HFF-Myc (cell line): ENCODE measurements at places on chromosomes 6 and 20.

DNA sequence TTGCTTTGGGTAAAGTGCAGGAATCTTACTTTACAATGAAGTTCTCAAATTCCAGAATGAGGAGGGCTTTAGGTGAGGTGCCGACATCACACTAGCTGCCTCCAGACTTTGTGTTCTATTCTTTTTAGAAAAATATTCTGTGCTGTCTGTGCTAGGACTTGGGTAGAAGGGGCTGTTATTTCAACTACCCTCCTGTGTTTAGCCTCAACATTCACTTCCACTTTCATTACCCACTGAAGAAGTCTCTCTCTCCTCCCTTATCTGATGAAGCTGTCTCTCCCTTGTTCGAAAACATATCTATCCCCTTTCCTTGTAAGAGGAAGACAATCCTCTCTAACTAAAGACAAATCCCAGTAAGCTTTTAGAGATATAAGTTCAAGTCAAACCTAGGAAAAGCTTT lies 25.0 kb upstream of the BRPF3 start:
- DNase-seq: no peak

DNA sequence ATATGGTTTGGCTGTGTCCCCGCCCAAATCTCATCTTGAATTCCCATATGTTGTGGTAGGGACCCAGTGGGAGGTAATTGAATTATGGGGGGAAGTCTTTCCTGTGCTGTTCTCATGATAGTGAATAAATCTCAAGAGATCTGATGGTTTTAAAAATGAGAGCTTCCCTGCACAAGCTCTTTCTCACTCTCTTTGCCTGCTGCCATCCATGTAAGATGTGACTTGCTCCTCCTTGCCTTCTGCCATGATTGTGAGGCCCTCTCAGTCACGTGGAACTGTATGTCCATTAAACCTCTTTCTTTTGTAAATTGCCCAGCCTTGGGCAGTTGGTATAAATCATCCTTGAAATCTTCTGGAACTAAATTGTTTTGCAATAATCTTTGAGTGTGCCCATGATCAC lies 31.9 kb upstream of the TBX18 start:
- DNase-seq: no peak

DNA sequence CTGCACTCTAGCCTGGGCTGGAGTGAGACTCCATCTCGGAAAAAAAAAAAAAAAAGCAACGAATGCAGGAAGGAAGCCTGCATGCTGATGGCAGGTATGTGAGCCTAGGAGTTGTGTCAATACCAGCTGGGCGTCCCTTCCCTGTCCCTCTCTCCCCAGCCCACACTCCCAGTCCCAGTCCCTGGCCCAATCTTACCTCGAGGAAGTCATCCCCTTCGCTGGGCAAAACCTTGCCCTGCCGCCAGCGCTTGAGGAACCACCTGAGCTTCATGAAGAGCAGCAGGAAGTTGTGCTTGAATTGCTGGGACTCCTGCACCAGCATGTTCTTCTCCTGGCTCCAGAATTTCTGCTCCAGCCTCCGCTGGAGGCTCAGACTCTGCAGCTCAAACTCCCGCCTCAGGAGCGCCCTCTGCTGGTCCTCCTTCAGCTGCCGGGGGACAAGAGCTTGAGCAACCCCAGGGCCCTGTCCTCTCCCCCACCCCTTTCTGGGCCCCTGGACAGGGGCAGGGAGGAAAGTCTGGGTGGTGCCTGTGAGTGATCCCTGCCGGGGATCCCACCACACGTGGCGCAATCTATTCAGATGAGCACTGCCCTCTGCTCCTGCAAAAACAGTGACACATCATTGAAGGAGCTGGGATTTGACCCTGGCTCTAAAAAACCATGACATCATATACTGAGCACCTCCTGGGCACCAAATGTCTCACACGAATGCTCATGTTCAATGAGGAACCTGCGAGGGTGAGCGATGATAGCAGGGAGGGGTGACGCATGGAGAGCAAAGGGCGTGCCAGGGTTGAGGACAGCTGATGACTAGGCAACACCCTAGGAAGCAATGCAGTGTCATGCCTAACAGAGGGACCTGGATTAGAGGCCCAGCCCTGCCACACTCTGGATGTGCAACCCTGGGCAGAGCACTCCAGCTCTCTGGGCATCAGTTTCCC lies 35.0 kb upstream of the DSN1 start:
- no peak for DNase-seq

DNA sequence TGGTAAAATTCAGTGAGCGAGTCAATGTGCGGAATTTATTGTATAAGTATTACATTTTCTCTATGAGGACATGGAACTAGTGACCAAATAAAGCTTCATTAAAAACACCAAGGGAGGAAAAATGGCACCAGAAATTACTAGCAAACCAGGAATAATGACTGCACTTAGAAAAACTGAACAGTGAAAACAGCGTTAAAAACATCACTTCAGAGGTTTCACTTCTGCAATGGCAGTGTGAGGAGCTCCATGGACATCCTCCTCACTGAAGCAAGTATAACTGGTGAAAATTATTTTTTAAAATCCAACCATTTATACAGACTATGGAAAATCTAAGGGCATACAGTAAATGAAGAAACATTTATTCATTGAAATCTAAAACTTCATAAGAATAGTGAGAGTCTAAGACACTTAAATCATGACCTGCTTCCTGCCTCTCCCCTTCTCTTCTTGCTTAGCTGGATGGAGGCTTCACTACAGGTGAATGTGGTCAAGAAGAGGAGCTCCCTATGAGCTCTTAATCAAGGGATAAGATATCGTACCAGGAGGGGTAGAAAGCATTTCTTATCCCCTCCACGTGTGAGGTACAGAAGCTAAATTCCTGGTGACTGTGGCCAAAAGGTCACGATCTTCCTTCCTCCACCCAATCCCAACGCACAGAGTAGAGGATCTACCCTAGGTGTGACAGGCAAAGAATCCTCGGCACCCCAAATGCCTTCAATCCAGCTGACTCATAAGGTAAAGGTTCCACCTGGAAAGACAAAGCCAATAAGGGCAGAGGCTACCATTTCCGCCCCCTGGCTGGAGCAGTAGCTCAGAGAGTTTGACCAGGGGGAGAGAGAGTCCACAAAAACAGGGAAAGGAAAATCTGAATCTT lies 12.3 kb upstream of the ASF1A start:
- no peak for DNase-seq

GRCh38 chr6:11978169-11978987 lies 33.7 kb upstream of the HIVEP1 start:
- DNase-seq: no peak

DNA sequence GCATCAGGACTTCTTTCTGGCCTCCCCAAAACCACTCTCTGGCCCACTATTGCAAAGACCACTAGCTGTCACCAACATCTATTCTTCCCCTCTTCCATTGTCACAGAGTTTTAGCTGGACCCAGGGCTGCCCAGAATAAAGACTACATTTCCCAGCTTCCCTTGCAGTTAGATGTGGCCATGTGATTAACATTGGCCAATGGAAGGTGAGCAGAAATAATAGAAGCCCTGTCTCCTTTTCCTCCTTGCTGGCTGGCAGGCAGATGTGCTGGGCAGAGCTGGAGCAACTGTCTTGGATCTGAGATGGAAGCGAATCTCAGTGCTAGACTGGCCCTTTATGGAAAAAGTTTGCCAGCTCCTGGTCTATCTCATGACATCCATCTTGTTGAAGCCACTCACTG lies 97.0 kb downstream of the KCNB1 start:
- DNase-seq: peak; percentile 17

- no peak for DNase-seq
Observed at GRCh38 chr6:149031201-149031858, 284.5 kb downstream of the UST start.

GRCh38 chr20:44722990-44723389 lies 7.8 kb downstream of the CCN5 start:
- DNase-seq: no peak

- no peak for DNase-seq
Observed at GRCh38 chr20:1274485-1275311, 8.6 kb downstream of the SNPH start.

GRCh38 chr20:62219101-62219991 lies 732 bp downstream of the HRH3 start:
- DNase-seq: no peak

- peak; percentile 29 for DNase-seq
Observed at GRCh38 chr6:73858376-73858775, 162.4 kb downstream of the CD109 start.

- no peak for DNase-seq
Observed at GRCh38 chr20:61189534-61189933, 62.5 kb upstream of the CDH4 start.

DNA sequence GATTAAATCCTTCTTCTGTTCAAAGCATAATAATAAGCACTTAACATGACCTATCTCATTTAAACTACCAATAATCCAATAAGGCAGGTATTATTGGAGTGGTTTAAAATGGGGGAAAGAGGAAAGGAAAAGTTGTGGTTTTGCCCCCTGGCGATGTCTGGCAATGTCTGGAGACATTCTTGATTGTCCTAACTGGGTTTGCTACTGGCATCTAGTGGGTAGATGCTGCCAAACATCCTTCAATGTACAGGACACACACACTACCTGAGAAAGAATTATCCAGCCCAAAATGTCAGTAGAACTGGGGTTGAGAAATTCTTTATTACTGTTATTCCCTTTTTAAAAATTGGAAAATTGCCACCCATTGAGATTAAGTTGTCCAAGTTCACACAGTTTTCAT lies 25.2 kb upstream of the SRSF6 start:
- no peak for DNase-seq

- no peak for DNase-seq
Observed at GRCh38 chr6:4103929-4104328, 25.0 kb upstream of the FAM217A start.

GRCh38 chr6:79335133-79335674 lies 100.7 kb upstream of the HMGN3 start:
- DNase-seq: no peak

DNA sequence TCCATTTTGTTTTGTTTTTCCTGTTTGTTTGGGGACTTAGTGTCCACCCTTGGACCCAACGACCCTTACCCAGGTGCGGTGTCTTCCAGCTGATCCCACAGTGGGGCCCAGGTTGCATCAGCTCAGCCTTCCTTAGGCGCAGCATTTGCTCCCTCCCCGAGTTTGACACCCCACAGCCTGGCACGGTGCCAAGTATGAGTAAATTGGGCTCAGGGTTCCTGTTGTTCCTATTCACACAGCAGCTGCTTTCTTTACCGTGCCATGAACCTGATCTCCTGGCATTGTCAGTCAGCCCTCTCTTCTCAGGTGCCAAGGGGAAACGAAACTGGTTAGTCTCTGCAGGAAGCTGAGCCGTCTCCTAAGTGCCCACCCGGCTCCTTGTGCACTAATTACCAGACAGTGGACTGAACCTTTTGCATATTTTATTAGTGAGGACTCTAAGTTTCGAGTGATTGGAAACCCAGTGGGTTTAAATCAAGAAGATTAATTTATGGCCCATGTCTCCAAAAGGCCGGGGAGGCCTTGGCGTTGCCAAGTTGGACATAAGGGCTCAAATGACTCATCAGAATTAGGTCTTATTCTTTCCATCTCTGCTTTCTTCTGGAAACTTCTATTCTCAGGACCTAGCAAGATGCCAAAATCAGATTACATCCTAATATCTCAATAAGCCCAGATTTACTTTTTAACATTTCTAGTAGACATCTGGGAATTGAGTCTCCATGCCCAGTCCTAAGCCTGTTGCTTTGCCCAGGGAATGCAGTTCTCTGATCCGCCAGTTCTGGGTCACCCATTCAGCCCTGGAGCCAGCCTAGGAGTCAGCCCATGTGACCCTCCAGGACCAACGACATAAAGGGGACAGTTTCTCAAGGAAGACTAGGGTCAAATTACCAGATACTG lies 68.8 kb downstream of the TSHZ2 start:
- no peak for DNase-seq

DNA sequence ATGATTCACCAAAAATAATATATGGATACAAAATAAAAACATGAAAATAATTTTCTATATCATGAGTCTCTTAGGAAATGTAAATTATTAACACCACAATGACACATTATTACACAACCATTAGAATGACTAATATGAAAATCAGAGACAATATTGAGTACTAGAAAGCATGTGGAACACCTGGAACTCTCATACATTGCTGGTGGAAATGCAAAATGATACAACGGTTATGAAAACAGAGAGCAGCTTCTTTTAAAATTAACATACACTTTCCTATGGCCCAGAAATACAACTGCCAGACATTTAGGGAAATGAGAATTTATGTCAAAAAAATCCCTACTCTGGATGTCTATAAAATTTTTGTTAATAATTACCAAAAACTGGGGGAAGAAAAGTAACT lies 853.3 kb upstream of the MAN1A1 start:
- DNase-seq: no peak

GRCh38 chr20:39829661-39830060 lies 859.4 kb downstream of the MAFB start:
- DNase-seq: no peak

DNA sequence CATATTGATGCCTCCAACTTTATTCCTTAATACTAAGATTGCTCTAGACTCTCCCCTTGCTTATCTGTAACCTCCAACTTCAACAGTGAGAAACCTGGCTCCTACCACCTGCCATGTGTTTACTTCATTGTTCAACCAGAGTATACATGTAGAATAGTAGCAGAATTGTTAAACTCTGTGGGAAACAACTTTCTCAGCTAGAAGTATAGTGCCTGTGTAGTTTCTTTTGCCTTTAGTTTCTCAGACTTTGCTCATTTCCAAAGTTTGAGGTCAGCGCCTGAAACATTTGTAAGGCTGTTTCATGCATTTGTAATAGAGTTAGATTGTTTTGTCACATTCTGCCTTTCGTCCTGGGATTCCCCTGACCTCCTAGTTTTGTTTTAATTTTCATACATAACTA lies 34.9 kb upstream of the HECA start:
- no peak for DNase-seq

DNA sequence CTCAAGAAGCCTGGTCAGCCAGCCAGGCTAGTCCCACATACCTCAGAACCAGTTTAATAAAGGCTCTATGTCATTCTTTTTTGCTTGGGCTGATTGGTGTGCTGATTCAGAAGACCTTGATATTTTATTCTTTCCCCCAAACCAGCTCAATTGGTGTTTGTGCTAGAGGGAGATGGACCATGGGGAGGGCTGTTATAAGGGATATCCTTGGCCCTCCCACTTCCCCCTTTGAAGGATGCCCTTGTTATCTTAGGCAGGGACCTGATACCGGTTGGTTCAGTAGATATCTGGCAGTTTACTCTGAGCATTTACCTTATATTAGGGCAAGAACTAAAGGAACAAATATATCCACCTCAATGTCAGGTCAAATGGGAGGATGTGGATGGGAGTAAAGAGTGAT lies 207.4 kb downstream of the LRFN2 start:
- no peak for DNase-seq

- DNase-seq: peak; percentile 59
Observed at GRCh38 chr6:166598441-166599138, 12.1 kb upstream of the RAMACL start.

GRCh38 chr20:63651942-63652191 lies 1.4 kb downstream of the STMN3 start:
- no peak for DNase-seq

GRCh38 chr6:152387091-152387490 lies 250.1 kb downstream of the SYNE1 start:
- DNase-seq: no peak

DNA sequence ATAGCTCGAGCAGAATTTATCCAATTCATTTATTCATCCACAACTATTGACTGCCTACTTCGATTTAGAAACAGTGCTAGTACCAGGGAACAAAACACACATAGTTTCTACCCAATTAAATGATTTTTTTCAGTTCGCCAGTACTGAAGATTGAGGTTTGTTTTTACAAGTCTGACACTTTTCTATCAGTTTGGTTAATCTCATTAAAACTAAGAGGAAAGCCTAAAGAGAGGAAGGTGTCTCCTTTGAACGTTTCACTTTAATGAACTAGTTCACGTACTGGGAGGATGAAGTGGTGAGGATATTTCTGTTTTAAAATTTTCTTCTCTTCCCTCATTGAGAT lies 570 bp upstream of the ANKS1A start:
- DNase-seq: no peak

- no peak for DNase-seq
Observed at GRCh38 chr6:136500414-136500813, 49.8 kb downstream of the MAP7 start.
